ENCODE measurements at places on chromosomes 1 and 21. TPM values are rescaled to one million over a fixed set of nuclear protein-coding genes. Genes with fewer than 3 reads are reported as not detected.

ZMYM4 gene
- total RNA-seq: 52.3 TPM

ABCG1 gene
- total RNA-seq: not detected

- peaks cover 13% of the 10 kb centered on the region for H3K27me3 ChIP-seq
- no peak overlapping the region for H3K27ac ChIP-seq
- no peaks in the 10 kb centered on the region for H3K36me3 ChIP-seq
- no peak for DNase-seq
- H3K4me1 ChIP-seq: peaks cover 15% of the 10 kb centered on the region
- no peak overlapping the region for H3K4me3 ChIP-seq
Observed at GRCh38 chr1:178934546-178934945, 63.7 kb upstream of the ANGPTL1 start.

GRCh38 chr1:237568955-237569354, 321.8 kb downstream of the ZP4 start:
- no peaks in the 10 kb centered on the region for H3K4me1 ChIP-seq
- no peak overlapping the region for H3K27ac ChIP-seq
- H3K36me3 ChIP-seq: no peaks in the 10 kb centered on the region
- no peaks in the 10 kb centered on the region for H3K27me3 ChIP-seq

DNA sequence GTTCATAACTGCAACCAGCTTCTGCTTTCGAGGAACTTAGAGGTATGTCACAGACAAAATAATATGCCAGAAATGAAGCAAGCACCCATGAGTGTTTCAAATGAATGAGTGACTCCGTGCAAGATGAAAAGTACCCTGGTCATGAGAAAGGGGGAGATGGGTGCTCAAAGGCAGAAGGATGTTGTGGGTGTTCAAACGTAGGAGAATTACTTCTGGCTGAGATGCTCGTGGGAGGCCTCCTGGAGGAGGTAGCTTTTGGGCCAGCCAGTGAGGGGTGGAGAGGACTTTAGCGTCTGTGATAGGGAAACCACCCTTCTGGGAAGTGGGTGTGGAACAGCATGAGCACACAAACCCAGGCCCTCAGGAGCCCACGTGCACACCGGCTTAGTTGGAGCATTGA, 113.8 kb downstream of the SYF2 start:
- H3K4me1 ChIP-seq: no peaks in the 10 kb centered on the region
- peaks cover 32% of the 10 kb centered on the region for H3K27me3 ChIP-seq
- H3K4me3 ChIP-seq: no peak overlapping the region
- no peak overlapping the region for H3K27ac ChIP-seq
- peaks cover 5% of the 10 kb centered on the region for H3K36me3 ChIP-seq

OLIG2 gene
- not detected for total RNA-seq

GRCh38 chr1:225559902-225560301, 93.0 kb downstream of the ENAH start:
- H3K4me3 ChIP-seq: no peak overlapping the region
- H3K36me3 ChIP-seq: peaks cover 16% of the 10 kb centered on the region
- H3K27me3 ChIP-seq: no peaks in the 10 kb centered on the region
- peaks cover 11% of the 10 kb centered on the region for H3K4me1 ChIP-seq
- no peak for DNase-seq

- no peak overlapping the region for H3K4me3 ChIP-seq
- DNase-seq: no peak
- peaks cover 15% of the 10 kb centered on the region for H3K27me3 ChIP-seq
- no peaks in the 10 kb centered on the region for H3K36me3 ChIP-seq
- no peak overlapping the region for H3K27ac ChIP-seq
Observed at GRCh38 chr1:116785006-116785405, 30.8 kb downstream of the CD2 start.

DNA sequence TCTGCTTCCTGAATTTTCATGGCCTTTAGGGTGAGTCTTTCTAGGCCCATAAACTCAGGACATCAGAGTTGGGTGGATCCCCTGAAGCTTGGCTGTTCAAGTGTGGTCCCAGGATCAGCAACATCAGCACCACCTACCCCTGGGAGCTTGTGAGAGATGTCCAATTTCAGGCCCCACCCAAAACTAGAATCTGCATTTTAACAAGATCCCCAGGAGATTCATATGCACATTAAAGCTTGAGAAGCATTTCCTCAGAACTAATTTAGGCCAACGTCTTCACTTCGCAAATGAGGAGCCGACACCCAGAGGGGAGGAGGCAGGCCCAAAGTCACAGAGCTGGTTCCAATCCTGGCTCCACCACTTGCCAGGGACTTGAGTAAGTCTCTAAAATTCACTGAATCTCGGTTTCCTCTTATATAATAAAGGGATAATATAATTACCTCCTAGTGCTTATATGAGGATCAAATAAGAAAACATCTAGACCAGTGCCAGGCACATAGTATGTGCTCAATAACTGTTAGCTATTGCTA, 10.3 kb upstream of the PHLDA3 start:
- H3K27me3 ChIP-seq: peaks cover 24% of the 10 kb centered on the region
- H3K4me1 ChIP-seq: peaks cover 68% of the 10 kb centered on the region

GRCh38 chr1:204728456-204728855, 42.9 kb upstream of the LRRN2 start:
- H3K27ac ChIP-seq: no peak overlapping the region
- no peaks in the 10 kb centered on the region for H3K36me3 ChIP-seq
- peaks cover 27% of the 10 kb centered on the region for H3K27me3 ChIP-seq
- H3K4me1 ChIP-seq: peaks cover 5% of the 10 kb centered on the region

DNA sequence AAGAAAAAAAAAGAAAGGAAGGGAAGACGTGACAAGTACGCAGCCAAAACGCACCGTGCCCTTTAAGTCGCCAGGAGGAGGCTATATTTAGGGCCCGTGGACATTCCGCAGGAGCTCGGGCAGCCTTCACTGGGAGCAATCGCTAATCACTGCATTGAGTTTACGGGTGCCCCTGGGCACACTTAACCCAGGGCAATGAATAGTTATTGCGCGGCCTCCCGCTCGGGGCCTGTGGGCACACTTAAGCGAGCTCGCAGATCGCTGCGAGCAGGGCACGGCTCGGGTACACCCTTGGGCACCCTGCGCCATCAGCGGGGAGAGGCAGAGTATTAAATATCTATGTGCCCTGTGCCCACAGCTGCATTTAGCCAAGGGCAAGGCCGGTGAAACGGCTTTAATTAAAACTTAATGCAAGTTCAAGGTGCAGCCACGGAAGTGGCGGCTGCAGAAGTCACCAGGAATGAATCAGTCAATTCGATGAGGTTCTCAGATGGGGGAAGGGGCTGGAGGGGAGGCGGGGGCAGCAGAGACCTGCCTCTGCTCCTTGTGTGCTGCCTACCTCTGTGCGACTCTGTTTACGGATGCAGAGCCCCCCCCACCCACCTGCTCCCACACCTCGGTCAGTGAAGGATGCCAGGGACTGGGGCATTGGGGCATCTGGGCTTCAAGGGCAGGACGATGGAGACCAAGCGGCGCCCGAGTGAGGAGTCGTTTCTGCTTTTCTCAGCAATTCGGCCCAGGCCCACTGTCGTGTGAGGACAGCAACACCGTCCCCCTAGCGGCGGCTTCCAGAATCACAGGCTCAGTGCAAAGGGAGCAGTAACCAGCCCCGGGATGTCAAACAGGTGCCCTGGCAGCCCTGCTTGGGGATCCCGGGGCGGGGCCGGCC, 51.8 kb upstream of the TARDBP start:
- no peaks in the 10 kb centered on the region for H3K36me3 ChIP-seq
- no peak overlapping the region for H3K4me3 ChIP-seq
- H3K4me1 ChIP-seq: no peaks in the 10 kb centered on the region
- peaks cover 60% of the 10 kb centered on the region for H3K27me3 ChIP-seq
